CD4-positive, alpha-beta T cell (primary cell): ENCODE measurements at places on chromosomes 4 and X. TPM values are rescaled to one million over a fixed set of nuclear protein-coding genes. Genes with fewer than 3 reads are reported as not detected.

- no peaks in the 10 kb centered on the region for H3K36me3 ChIP-seq
- no peak overlapping the region for H3K27ac ChIP-seq
- H3K4me3 ChIP-seq: no peak overlapping the region
- no peaks in the 10 kb centered on the region for H3K4me1 ChIP-seq
- no peaks in the 10 kb centered on the region for H3K27me3 ChIP-seq
- no peak for DNase-seq
Observed at GRCh38 chrX:1053072-1053471, 159.4 kb downstream of the CRLF2 start.

The PSAPL1 gene
- not detected for total RNA-seq

GRCh38 chr4:184347251-184348239 is 126.8 kb downstream of the IRF2 start:
- H3K27me3 ChIP-seq: peaks cover 9% of the 10 kb centered on the region
- DNase-seq: peak; percentile 22
- no peak overlapping the region for H3K4me3 ChIP-seq
- H3K4me1 ChIP-seq: peaks cover 13% of the 10 kb centered on the region
- no peaks in the 10 kb centered on the region for H3K36me3 ChIP-seq

DNA sequence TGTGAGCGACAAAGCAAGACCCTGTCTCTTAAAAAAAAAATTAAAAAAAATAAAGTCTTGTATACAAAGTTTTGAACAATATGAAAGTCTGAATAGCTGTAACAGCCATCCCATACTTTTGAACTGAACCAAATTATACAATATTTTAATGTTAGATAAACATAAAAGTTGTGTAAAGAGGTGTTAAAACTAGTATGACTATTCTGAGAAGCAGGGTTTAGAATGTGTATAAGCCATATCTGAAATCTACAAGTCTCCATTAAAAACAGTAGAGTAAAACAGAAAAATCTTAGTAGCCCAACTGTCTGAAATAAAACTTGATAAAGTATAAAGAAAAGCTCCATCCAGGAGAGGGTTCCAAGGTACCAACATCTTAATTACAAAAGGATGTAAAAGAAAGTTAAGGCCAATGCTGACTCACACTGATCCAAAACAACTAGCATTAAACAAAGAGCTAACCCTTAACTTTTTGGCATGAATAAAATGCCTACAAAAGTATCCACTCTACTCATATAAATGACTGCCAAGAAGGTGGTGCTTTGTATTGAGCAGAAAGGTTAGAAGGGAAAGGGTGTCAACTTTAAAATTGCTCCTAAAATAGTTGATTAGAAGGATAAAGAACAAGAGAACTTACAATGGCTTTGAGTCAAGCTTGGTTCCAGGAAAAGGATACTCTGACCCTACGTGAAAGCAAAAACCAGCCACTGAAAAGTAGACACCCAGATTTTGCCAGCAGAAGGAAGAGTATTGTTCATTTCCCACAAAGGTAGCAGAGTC is 18.5 kb downstream of the CNOT6L start:
- peak overlapping the region; percentile 33 for H3K4me3 ChIP-seq
- peak overlapping the region; percentile 73 for H3K27ac ChIP-seq
- H3K27me3 ChIP-seq: no peaks in the 10 kb centered on the region

DNA sequence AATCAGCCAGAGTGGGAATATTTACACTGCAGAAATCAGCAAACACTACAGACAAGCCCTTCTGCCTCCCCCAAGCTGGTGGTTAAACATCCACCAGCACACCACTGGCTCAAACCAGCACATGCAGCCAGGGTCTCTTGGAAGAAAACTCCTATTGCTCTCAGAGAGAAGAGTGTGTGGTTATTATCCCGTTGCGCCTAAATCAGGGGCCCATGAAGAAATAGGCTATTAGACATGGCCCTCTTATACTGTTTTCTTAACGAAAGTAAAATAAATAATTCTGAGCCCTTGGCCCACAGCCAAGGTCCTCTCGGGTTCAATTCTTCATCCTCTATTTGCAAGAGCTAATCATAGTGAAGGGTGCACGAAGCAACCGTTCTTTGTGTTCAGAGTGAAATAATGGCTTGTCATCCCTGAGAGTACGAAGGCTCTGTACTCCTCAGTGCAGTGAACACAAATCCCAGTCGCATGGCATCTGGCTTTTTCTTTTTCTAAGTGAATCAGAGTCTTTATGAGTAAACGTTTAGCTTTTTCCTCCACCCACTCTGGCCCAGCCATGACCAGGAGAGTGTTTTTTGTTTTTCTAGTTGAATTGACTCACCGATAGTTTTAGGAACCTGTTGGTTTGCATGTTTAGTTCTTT is 33.4 kb upstream of the RBM47 start:
- no peaks in the 10 kb centered on the region for H3K36me3 ChIP-seq
- H3K27me3 ChIP-seq: no peaks in the 10 kb centered on the region
- no peaks in the 10 kb centered on the region for H3K4me1 ChIP-seq
- DNase-seq: no peak

DNA sequence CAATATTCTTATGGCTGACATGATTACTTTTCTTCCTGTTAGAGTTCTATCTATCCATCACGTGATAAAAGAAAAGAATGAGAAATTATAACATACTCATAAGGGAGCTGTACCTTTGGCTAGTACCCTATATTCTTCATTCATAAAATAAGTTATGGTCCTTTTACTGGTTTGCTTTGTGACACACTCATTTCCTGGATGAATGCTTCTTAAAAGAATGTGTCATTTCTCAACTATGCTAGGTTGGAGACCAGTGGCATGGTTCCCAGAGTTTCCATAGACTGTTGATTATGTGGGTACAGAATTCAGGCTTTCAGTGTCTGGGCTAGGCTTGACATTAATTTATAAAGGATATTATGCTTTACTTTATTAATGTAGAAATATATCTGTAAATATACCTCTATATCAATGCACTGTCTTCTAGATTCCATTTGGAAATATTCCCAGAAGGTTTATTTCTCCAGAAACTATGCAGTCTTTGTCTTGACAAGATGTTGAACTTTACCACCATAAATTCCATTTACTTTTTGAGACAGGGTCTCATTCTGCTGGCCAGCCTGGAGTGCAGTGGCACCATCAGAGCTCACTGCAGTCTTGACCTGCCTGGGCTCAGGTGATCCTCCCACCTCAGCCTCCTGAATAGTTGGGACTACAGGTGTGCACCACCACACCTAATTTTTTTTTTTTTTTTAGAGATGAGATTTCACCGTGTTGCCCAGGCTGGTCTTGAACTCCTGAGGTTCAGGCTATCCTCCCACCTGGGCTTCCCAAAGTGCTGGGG is 23.8 kb downstream of the NUDT6 start:
- H3K4me3 ChIP-seq: no peak overlapping the region
- H3K27me3 ChIP-seq: no peaks in the 10 kb centered on the region
- no peaks in the 10 kb centered on the region for H3K36me3 ChIP-seq
- no peak for DNase-seq

- H3K27me3 ChIP-seq: no peaks in the 10 kb centered on the region
- no peaks in the 10 kb centered on the region for H3K4me1 ChIP-seq
- no peak for DNase-seq
- no peaks in the 10 kb centered on the region for H3K36me3 ChIP-seq
- H3K27ac ChIP-seq: no peak overlapping the region
Observed at GRCh38 chrX:69143530-69143929, 21.7 kb downstream of the PJA1 start.

GRCh38 chr4:82217986-82218715 is 155.6 kb downstream of the HNRNPD start:
- DNase-seq: no peak
- H3K36me3 ChIP-seq: no peaks in the 10 kb centered on the region
- H3K27me3 ChIP-seq: no peaks in the 10 kb centered on the region
- H3K4me1 ChIP-seq: peaks cover 6% of the 10 kb centered on the region
- no peak overlapping the region for H3K4me3 ChIP-seq

DNA sequence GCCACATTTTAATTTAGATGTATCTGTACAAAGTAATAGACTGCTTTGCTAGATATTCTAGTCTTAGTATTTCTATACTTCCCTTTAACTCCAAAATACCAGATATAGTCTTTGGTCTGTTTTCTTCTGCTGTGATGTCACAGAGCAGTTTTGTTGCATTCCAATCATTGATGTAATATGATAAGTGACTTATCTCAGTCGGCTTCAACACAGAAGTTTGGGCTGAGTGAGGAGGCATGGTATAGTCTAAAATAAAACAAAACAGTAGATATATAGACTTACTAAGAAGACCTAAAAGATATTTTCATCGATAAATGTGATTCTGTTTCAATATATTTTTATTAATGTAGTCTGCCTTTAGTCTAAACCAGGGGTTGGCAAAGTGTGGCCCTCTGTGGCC is 169.9 kb downstream of the DCK start:
- DNase-seq: no peak
- H3K27me3 ChIP-seq: no peaks in the 10 kb centered on the region
- H3K27ac ChIP-seq: no peak overlapping the region
- H3K4me1 ChIP-seq: no peaks in the 10 kb centered on the region
- no peak overlapping the region for H3K4me3 ChIP-seq

DNA sequence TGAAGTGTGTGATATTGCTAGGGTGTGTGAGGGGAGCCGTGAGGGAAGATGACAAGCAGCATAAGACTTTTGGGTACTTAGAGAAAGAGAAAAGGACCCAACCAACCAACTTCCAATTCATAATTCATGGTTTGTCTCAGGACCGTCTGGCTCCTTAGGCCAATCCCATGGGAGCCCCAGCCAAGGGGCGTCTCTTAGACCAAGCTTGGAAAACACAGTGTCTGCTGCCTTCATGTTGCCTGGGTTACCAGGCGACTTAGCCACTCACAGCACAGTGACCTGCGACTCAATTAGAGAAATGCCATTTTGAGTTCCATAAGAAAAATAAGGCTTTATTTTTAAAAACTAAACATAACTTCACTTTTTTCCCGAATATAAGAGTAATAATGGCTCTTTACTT is 32.7 kb downstream of the BST1 start:
- H3K4me3 ChIP-seq: no peak overlapping the region
- no peaks in the 10 kb centered on the region for H3K36me3 ChIP-seq
- H3K27me3 ChIP-seq: no peaks in the 10 kb centered on the region
- no peak for DNase-seq
- H3K27ac ChIP-seq: no peak overlapping the region
- H3K4me1 ChIP-seq: peaks cover 6% of the 10 kb centered on the region

DNA sequence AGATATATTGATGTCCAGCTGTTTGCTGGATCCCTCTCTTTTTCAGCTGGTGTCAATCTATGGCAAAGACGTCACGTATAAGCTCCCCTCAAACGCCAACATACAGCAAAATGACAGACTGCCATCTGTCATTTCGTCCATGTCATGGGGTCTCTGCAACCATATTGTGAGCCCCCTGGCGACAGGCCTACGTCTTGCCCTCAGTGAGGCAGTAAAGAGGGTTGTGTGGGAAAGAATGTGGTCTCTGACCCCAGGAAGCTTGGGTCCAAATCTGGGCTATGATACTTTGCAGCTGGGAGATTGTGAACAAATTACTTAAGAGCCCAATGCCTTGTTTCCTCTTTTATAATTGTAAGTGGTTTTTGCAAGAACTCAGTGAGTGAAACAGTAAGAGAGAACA is 7.4 kb downstream of the SUPT20HL2 start:
- no peak overlapping the region for H3K4me3 ChIP-seq
- DNase-seq: no peak
- H3K36me3 ChIP-seq: no peaks in the 10 kb centered on the region
- no peaks in the 10 kb centered on the region for H3K27me3 ChIP-seq

GRCh38 chr4:171353535-171353934 is 459.7 kb upstream of the GALNTL6 start:
- H3K27ac ChIP-seq: no peak overlapping the region
- no peak overlapping the region for H3K4me3 ChIP-seq
- no peaks in the 10 kb centered on the region for H3K27me3 ChIP-seq
- H3K4me1 ChIP-seq: no peaks in the 10 kb centered on the region
- no peak for DNase-seq

DNA sequence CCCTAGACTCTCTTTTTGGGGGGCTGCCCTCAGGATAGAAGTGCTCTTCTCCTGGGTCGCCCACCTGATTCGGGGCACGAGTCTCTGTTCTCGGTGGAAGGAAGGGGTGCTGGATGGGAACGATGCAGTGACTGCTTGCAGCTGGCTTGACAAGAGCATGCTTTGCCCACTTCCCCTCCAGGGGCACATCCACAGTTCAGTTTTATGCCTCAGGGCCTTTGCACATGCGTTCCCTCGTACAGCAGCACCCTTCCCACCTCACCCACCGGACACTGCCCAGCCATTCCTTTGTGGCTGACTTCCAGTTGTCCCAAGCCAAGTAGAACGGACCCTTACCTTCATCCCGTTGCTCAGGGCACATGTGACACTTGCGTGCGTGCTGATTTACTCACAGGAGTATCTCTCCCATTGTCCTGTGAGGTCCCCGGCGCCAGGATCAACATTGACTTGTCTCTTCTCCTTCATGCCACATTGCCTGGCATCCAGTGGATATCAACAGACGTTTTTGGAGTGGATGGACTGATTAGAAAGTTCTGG is 60.0 kb downstream of the C4orf50 start:
- H3K36me3 ChIP-seq: no peaks in the 10 kb centered on the region
- no peak for DNase-seq
- no peak overlapping the region for H3K27ac ChIP-seq
- no peaks in the 10 kb centered on the region for H3K27me3 ChIP-seq
- no peaks in the 10 kb centered on the region for H3K4me1 ChIP-seq

The CLTRN gene
- total RNA-seq: 0.56 TPM

DNA sequence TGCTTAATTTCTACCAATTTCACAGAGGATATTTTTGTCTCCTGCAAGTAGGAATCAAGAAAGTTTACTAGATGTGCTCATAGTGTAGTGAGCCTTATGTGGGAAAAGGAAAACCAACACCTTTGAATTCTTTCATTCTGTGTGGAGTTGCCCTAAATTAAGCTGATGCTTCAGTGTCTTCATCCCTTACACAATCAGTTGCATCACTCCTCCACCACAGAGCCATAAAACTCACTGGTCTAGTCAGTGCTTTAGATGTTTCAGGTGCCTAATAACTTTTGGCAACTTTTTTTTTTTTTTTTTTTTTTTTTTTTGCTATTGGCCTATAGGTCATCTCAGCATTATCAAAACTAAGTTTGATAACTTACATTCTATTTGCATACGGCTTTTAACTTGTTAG is 41.5 kb downstream of the HHIP start:
- no peak overlapping the region for H3K4me3 ChIP-seq
- no peaks in the 10 kb centered on the region for H3K27me3 ChIP-seq
- H3K36me3 ChIP-seq: no peaks in the 10 kb centered on the region
- no peak for DNase-seq
- H3K27ac ChIP-seq: no peak overlapping the region

DNA sequence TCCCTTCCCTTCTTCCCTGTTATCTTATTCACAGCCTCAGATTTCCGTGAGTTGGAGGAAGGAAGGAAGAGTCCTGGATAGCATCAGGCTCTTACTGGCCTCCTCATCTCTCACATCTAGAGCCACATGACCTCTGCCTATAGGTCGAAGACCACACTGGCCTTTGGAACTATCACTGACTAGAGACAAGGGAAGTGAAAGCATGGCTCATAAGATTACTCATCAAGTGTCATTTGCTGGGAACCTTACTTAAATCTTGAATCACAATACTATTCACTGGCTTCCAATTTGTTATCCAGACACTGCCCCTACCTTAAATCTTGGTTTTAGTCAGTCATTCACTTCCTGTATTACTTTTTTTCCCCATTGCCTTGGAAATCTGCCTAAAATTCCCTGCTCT is 61.6 kb upstream of the MTMR8 start:
- no peaks in the 10 kb centered on the region for H3K36me3 ChIP-seq
- H3K27me3 ChIP-seq: no peaks in the 10 kb centered on the region
- DNase-seq: no peak
- H3K4me1 ChIP-seq: no peaks in the 10 kb centered on the region
- no peak overlapping the region for H3K4me3 ChIP-seq
